Activated B cell treated with CpG ODN at 0.5 μM for 24 hours (primary cell): ENCODE measurements at places on chromosomes 12 and 14.

DNA sequence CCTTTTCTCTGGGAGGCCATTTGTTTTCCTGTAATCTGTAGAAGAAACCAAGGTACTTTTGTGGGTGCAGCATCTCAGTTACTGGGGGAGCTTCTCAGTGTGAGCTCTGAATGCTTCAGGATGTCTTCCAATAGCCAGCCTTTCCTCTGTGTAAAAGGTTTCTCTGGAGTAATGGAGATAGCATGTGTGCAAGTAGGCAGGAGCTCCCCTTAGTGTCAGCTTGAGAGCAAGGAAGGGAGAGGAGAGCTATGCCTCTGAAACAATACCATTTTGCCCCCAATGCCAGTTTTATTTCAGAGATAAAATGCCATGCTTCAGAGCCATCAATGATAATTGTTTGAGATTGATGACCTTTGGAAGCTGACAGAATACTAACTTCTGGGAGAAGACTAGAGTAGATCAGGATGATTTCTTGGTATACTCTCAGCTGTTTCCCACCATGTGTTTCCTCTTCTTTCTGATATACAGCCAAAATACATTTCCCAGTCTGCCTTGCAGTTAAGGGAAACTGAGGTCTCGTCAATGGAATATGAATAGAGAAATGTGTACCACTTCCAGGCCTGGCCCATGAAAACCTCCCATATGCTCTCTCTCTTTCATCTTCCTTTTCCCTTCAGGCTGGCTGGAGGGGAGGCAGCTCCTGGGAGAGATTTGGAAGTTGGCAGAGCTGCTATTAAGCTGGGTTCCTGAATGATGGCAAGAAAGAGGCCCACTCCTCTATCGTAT lies 125.7 kb downstream of the CRADD start:
- H3K27me3 ChIP-seq = no peaks in the 10 kb centered on the region
- H3K27ac ChIP-seq = no peak overlapping the region
- peaks cover 4% of the 10 kb centered on the region for H3K4me1 ChIP-seq
- H3K36me3 ChIP-seq = peaks cover 9% of the 10 kb centered on the region
- DNase-seq = no peak

DNA sequence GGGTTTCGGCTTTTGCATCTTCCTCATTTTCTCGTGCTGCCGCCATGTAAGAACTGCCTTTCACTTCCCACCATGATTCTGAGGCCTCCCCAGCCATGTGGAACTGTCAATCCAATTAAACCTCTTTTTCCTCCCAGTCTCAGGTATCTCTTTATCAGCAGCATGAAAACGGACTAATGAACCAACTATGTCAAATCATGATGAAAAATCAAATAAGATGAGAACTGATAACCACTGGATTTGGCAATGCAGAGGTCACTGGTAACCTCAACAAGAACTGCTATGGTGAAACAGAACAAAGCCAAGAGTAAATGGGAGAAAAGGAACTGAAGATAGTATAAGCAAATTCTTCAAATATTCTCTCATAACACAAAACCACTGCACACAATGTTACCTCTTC lies 6.0 kb downstream of the EML5 start:
- peaks cover 4% of the 10 kb centered on the region for H3K27me3 ChIP-seq
- H3K4me3 ChIP-seq = no peak overlapping the region
- peaks cover 15% of the 10 kb centered on the region for H3K36me3 ChIP-seq
- H3K27ac ChIP-seq = no peak overlapping the region

- peaks cover 37% of the 10 kb centered on the region for H3K4me1 ChIP-seq
- H3K4me3 ChIP-seq = peak overlapping the region; percentile 25
- no peak for DNase-seq
- H3K27ac ChIP-seq = peak overlapping the region; percentile 82
- no peaks in the 10 kb centered on the region for H3K36me3 ChIP-seq
Measured at GRCh38 chr12:89166525-89166934, 185.8 kb downstream of the DUSP6 start.

GRCh38 chr12:125072496-125072895 lies 7.3 kb downstream of the AACS start:
- peaks cover 2% of the 10 kb centered on the region for H3K4me1 ChIP-seq
- H3K36me3 ChIP-seq = peaks cover 16% of the 10 kb centered on the region
- no peak overlapping the region for H3K27ac ChIP-seq
- no peak for DNase-seq
- no peaks in the 10 kb centered on the region for H3K27me3 ChIP-seq

DNA sequence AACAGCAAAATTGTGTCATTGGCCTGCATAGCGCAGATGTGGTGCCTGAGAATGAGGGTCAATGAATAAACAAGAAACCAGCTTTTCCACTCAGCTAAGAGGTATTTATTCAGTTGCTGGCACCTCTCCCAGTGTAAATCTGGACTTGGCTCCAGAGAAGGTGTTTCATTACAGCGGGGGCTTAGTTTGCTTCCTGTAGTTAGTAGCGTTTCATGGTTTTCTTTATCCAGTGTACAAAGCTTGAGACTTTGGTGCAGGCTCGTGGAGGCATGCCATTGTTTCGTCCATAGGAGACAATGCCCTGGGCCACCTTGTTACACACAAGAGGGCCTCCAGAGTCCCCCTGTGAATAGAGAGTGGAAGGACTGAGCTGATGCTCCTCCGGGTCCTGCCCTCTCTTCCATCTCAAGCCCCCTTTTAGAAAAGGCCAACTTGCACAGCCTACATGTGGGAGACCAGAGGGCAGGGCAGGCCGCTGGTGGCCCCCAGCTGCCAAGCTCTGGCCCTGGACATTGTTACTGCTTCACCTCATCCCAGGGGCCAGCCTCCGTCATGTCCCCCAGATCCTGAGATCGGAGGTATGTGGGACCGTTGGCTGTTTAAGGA lies 3.0 kb downstream of the GZMB start:
- H3K27me3 ChIP-seq = no peaks in the 10 kb centered on the region
- no peaks in the 10 kb centered on the region for H3K36me3 ChIP-seq
- H3K4me1 ChIP-seq = no peaks in the 10 kb centered on the region
- no peak overlapping the region for H3K4me3 ChIP-seq
- no peak overlapping the region for H3K27ac ChIP-seq
- DNase-seq = no peak

GRCh38 chr14:72111911-72112310 lies 179.7 kb downstream of the RGS6 start:
- no peak overlapping the region for H3K27ac ChIP-seq
- no peaks in the 10 kb centered on the region for H3K4me1 ChIP-seq
- no peak for DNase-seq
- H3K4me3 ChIP-seq = no peak overlapping the region

- no peaks in the 10 kb centered on the region for H3K36me3 ChIP-seq
- H3K27me3 ChIP-seq = no peaks in the 10 kb centered on the region
- no peak overlapping the region for H3K4me3 ChIP-seq
- no peak overlapping the region for H3K27ac ChIP-seq
Measured at GRCh38 chr14:97655169-97655948, 858.2 kb downstream of the VRK1 start.

DNA sequence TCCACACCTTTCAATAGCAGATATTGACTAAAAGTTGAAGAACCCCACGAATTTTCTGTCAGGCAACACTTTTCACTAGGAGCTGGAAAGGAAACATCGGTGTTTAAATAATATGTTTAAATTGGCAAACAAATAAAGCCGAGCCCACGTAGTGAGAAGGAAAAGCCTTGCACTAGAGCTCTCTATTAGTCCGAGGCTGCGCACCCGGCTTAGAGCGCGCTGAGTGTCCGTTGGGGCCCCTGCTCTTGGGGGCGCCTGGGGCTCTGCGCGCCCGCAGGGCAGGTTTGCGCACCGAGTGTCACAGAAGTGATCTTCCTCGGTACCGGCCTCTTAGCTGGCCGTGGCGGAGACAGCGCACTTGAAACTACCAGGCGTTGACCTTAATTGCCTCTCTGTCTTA lies 6.4 kb downstream of the TTC6 start:
- no peak overlapping the region for H3K27ac ChIP-seq
- peaks cover 7% of the 10 kb centered on the region for H3K4me1 ChIP-seq
- no peak overlapping the region for H3K4me3 ChIP-seq

DNA sequence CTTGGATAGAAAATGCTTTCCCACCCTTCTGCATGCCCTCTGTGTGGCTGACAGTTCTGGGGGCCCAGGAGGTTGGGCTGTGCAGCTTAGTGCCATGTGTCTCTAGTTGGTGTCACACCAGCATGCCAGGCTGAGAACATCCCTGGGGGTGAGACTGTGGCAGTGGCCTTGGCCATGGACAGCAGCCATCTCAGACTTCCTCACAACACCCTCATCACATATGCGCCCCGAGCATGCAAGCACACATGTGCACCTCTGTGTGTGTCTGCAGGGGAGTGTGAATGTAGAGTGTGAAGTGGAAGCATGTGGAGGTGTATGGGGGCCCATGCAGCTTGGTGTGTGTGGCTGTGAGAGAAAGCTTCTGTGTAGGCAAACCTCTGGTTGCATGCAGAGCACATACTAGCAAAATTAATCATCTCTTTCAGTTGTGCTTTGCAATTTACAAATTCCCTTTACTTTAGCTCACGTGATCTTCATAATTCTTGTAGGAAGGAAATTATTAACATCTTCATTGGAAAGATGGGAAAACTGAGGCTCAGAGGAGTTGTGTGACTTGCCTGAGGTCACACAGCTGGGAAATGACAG lies 8.4 kb downstream of the ASIC1 start:
- no peak for DNase-seq
- H3K27ac ChIP-seq = no peak overlapping the region
- no peak overlapping the region for H3K4me3 ChIP-seq

DNA sequence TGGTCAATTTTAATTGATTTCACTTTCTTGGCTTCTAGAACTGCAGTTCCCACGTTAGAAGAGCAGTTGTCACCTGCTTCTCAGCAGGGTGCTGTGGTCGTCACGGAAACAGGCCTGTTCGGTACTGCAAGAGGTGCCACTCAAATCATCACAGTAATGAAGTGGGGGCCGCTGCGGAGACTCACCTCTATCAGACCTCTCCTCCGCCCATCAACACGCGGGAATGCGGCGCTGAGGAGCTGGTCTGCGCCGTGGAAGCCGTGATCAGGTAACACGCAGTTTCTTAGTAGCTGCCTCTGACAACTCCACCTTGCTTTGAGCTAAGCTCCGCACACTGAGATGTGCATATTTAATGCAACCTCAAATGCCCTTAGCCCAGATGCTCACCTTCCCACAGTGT lies 107.2 kb downstream of the UNC79 start:
- no peak for DNase-seq
- peaks cover 21% of the 10 kb centered on the region for H3K4me1 ChIP-seq
- no peak overlapping the region for H3K27ac ChIP-seq
- H3K4me3 ChIP-seq = no peak overlapping the region
- no peaks in the 10 kb centered on the region for H3K36me3 ChIP-seq
- peaks cover 1% of the 10 kb centered on the region for H3K27me3 ChIP-seq
